ENCODE measurements at places on chromosomes 1 and 21.

- DNase-seq: no peak
Observed at GRCh38 chr1:29256979-29257804, 20.9 kb downstream of the PTPRU start.

GRCh38 chr1:111148376-111148881 is 8.4 kb downstream of the CEPT1 start:
- no peak for DNase-seq

DNA sequence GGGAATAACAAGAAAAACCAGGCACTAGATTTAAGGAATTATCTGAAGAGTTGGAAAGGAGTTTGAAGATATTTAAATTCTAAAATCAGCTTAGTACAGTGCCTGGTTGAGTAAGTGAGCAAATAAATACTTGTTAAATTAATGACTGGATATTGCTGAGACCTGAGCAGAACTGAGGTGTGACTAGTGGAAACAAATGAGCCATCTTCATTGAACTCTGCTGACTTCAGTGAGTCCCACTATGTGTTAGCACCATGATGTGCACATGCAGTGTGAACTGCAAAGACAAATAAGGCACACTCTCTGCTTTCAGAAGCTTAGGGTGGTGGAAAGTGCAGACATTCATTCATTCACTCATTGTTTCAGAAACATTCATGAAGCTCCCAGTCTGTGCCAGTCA is 48.7 kb downstream of the ELAPOR1 start:
- DNase-seq: no peak

GRCh38 chr21:37762606-37763005 is 153.7 kb downstream of the KCNJ6 start:
- DNase-seq: no peak

DNA sequence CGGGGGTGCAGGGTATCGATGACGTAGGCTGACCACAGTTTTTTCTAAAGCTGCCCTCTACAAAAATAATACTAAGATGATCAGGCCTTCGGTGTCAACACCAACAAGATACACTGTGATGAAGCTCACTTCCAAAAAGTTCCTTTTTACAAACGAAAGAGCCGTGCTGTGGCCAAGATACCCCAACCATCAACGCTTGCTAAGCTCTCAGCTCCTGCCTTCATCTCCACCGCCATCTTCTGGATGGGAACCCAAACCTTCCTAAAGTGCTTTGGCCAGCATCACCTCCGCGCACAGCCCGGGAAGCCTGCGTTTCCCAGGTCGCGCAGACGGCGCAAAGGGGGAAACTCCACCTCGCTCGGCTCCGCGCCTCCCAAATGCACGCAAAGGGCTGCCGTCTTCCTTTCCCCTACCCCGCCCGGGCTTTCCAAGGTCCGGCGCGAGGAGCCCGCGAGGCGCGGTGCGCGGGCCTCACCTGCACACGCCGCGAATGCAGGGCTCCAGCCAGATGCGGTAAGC is 541 bp downstream of the USP48 start:
- no peak for DNase-seq

GRCh38 chr1:160708801-160709200 is 2.8 kb downstream of the CD48 start:
- DNase-seq: no peak

DNA sequence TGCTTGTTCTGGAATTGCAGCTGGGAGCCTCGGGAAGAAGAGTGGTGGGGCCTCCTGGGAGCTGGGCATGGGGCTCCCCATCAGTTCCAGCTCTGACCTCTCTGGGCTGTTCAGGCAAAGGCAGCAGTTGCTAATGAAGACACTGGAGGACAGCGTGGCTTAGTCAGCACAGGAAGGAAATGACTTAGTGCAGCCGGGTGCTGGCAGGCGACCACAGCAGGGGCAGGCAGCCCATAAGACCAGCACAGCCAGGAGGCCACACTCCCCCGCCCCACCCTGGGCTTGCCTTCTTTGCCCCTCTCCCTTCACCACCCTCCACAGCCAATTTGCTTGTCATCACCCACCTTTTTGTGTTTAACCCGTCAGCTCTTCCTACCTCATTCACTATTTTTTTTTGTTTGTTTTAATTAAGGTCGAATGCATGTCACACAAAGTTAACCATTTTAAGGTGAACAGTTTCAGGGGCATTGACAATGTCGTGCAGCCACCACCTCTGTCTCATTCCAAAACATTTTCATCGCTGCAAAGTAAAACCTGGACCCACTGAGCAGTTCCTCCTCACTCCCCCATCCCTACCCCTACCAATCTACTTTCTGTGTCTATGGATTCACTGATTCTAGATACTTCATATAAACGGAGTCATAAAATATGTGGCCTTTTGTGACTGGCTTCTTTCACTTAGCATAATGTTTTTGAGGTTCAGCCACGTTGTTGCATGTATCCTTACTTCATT is 10.9 kb downstream of the OLIG2 start:
- no peak for DNase-seq

All from progenitor cell of endocrine pancreas (in vitro differentiated cells).